ENCODE measurements at places on chromosomes 13 and 19.

- no peak for DNase-seq
These were observed 4.1 kb upstream of the ZIC5 start for GRCh38 chr13:99975626-99976025.

GRCh38 chr13:20161951-20162300 is 1.1 kb upstream of the GJA3 start:
- no peak for DNase-seq

DNA sequence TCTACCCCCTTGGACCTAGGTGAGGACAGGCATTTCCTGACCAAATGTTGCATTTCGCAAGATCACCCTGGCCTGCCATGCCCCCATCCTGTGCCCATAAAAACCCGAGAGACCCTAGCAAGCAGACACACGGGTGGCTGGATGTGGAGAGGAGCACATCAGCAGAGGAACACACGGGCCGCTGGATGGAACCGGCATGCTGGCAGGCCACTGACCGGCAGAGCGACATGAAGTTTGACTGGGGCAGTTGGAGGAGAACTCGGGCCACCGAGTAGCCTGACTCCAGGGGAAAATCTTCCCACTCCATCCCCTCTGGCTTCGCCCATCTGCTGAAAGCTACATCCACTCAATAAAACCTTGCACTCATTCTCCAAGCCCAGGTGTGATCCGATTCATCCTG is 329.3 kb downstream of the FGF9 start:
- DNase-seq = no peak

DNA sequence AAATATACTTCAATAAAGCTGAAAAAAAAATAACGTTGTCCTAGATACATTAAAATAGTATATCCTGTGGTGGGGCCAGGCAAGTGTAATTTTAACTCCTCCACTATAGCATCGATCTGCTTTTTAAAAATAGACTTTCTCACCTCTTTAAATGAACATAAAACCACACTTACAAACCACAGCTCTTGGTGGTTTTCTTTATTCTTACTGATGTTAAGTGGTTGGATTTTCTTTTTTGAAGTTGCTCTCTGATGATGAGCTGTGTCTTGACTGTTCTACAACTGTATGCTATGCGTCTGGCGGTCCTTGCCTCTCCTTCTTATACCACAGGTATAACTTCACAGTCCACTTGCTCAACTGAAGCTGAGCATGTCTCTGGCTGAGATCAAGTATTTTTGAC is 721.5 kb upstream of the KLHL1 start:
- no peak for DNase-seq

- DNase-seq = no peak
These were observed 7.8 kb downstream of the C19orf38 start for GRCh38 chr19:10855879-10856522.

- no peak for DNase-seq
These were observed 61.6 kb downstream of the ANKRD10 start for GRCh38 chr13:110853235-110853721.

GRCh38 chr13:40470660-40471059 is 195.8 kb downstream of the FOXO1 start:
- DNase-seq = no peak

DNA sequence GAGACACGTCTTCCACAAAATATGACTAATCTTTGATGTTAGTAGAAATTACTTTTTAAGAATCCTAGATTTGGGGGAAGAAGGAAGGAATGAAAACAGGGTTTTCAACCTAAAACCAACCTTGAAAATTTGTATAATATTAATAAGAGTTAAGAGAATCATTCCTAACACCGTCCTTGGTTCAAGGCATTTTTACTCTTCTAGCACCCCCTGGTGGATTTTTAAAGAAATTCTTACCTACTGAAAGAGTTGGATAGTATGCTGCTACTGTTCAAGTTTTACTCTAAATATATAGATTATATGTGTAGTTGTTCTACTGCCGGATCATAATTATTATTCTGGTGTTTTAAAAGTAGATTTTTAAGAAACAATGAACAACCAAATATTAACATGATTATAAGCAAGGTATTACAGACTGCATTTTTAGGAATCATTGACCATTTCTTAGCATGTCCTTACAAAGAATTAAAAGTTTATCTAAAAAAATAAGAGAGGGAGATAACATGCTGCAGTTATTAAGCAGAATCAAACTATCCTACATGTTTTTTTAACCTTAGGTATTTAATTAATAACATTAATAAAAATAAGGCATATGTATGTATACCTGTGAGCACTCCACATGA is 7.4 kb upstream of the SLITRK6 start:
- DNase-seq = no peak

DNA sequence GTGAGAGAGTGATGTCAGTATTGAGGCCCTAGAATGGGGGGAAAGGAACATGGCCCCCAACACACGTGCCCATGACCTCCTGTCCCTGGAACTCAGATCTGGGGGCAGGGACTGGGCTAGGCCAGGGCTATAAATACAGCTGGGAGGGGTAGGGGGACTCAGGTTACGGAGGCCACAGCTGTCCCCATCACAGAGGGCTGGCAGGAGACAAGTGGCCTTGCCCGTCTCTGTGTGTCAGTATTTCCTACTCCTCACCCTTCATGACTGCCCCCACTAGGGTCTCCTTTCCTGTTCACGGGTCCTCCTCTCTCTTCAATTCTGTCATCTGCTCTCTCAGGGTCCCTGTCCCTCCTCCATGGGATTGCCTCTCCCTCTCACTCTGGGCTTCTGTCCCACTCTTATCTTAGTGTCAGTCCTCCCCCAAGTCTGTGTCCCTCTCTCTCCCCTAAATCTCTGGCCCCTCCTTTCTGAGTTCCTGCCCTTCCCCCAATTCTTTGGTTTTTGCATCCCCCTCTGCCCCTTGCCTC is 687 bp upstream of the HRC start:
- no peak for DNase-seq

DNA sequence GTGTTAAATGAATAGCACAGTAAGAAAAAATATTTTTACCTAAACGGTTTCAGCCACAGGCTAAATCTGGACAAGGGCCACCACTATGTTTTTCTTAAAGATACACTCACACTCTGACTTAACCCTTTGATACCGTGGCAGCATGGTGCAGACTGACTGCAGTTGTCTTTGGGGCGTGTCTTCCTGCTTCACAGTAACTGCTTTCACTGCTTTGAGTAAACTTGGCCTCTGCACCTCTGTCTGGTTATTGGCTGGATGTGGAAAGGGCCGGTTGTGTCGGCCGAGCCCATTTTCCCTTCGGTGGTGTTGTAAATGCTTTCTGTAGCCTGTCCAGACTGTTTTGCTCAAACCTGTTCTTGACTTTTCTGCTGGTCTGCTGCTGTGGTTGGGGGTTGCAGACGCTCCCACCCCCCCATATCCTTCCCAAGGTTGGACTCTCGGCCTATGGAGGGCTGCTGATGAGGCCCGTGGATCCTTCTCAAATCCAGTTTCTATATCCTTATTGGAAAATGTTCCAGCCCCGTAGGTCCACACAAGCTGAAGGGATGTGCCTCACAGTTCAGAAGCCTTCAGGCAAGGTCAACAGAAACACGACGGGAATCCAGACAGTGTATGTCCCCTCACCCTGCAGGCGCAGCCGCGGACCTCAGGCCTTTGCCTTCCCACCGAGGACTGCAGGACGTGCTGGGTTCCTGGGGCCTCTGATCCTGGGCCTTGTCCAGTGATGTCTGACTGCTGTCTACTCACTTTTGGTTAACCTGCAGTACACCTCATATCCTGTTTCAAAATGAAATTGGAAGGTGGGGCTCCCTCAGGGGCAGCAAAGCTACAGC is 90.2 kb upstream of the RNF113B start:
- DNase-seq = no peak

GRCh38 chr13:110230661-110231347 is 76.2 kb downstream of the COL4A1 start:
- no peak for DNase-seq

DNA sequence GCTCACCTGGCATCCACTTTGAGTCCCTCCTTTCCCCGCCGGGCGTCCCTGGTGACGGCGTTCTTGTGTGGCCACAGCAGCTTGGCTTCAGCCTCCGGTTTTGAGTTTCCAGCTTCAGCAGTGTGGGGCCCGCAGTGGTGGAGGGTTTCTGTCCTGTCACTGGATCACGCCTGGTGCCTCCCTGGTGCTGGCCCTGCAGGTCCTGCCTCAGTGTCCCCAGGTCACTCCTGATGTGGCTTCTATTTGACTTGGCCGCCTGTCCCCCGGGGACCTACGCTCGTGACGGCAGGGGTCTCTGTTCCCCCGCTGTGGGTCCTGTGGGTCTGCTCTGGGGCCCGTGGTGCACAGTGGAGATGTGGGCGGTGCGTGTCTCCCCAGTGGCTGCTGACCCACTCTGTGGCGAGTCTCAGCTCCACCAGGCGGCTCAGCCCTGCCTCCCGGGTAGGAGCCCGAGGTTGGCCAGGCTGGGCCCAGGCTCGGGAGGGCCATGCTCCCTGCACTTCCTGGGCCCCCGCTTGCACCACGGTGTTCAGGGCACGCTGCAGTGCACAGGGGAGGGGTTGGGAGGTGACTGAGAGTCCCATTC is 1.9 kb downstream of the ATP4B start:
- DNase-seq = no peak

- DNase-seq = no peak
These were observed 21.2 kb upstream of the SCEL start for GRCh38 chr13:77514336-77514726.

GRCh38 chr19:19115954-19116353 is 22.3 kb downstream of the TMEM161A start:
- no peak for DNase-seq

- DNase-seq = no peak
These were observed 4.8 kb downstream of the B3GLCT start for GRCh38 chr13:31204592-31204991.

DNA sequence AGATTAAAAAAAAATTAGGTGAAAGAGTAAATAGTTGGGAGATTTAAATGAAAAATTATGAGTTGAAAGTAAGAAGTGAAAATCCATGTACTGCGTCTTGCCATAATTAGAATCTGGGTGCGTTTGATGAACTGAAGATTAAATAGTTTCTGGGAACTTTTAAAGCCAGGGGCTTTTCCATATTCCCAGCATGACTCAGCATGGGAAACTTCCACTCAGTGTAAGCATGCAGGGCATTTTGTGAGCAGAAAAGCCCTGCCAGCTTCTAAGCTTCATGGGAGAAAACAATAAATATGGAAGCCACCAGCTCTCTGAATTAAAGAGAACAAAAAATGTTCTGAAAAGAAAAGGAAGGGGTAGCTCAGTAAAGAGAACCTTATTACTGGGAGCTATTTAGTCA is 62.0 kb upstream of the EDNRB start:
- DNase-seq = peak; percentile 17

DNA sequence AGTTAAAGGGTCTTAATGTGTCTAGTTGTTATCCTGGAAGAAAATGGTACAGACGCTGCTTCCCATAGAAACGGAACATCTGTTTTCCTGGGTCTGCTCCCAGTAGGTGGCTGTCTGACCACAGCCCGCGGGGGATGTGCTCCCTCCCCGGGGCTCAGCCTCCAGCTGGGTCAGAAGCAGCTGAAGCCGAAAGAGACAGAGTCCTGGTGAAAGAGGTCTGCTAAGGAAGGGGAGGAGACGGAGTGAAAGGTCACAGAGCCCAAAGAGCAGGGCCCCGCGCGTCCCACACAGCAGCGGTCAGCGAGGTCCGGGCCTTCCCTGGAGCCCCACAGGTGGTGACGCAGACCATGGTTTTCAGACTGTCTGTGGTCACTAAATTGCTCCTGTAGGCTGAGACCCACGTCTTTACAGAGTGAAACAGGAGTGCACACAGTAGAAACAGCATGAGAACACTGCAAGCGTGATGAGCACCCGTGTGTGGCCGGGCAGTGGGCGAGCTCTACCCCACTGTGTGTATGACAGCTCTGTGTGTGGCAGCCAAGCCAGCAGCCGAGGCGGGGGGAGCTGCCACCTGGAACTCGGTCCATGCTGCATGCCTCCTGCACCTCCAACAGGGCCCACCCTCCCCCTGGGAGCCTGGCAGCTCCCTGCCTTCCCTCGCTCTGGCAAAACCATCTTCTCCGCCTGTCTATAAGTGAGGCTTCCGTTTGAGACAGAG is 52.0 kb upstream of the C13orf46 start:
- peak; percentile 27 for DNase-seq

DNA sequence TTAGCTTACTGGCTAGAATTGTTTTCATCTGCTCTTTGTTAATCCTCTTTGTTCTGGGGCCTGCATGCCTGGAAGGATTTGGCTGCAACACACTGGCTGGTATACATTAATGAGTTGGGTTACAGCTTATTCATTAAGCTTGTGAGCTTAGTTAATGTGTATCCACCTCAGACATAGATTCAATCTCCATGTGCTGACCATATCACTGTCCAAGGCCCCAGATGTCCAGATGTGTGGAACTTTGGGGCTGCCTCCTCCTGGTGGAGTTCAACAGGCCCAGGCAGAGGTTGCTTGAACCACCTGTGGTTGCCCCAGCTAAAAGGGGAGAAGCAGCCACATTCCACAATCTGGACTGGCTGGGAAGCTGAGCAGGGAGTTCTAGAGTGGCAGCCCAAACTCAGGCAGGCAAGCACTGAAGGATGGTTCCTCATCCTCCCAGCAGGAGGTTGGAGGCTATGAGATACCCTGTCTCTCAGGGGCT is 5.4 kb downstream of the DIAPH3 start:
- no peak for DNase-seq

- no peak for DNase-seq
These were observed 23.6 kb downstream of the LYL1 start for GRCh38 chr19:13078897-13079541.

- DNase-seq = no peak
These were observed 1049.8 kb downstream of the OLFM4 start for GRCh38 chr13:54078271-54078870.

DNA sequence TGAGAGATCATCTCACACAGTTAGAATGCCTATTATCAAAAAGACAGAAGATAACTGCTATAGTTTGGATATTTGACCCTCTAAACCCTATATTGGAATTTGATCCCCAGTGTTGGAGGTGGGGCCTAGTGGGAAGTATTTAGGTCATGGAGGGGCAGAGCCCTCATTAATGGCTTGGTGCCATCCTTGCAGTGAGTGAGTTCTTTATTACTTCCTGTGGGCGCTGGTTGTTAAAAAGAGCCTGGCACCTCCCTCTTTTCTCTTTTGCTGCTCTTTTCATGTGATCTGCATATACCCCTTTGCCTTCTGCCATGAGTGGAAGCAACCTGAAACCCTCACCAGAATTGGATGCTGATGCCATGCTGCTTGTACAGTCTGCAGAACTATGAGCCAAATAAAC is 66.8 kb downstream of the TDRD3 start:
- DNase-seq = no peak

GRCh38 chr19:51529301-51529700 is 2.2 kb downstream of the SIGLEC6 start:
- no peak for DNase-seq

GRCh38 chr19:45781214-45782161 is 802 bp downstream of the DMPK start:
- DNase-seq = no peak

DNA sequence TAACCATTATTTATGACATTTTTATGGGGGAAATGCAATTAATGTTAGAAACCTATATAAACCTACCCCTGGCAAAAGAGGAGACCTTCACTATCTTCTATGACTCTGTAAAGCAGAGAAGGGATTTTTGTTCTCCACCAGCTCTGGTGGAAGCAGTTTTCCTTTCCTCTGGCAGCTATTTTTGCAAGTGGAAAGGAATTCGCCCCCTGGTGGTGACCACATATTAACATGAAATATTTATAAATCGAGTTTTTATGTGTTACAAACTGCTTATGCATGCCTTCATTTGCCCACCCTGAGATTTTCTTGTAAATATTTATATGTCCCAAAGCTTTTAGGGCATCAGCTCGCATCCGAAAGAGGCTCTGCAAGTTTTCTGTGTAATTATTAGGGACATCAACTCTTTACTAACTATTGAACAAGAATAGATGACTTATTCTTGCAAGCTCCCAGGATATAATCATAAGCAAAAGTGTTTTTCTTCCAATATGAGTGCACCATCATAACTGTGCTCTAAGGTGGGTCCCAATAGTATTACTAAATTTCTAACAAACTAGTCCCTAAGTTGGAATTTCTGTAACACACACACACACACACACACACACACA is 62.4 kb downstream of the SERTM1 start:
- peak; percentile 14 for DNase-seq
